Stimulated activated CD4-positive, alpha-beta T cell treated with anti-CD3 and anti-CD28 coated beads, TNF-alpha, amount 100 ng/mL, for 1 hour (primary cell): ENCODE measurements at places on chromosomes 11 and 22.
A peak's percentile ranks its signal among the peaks of the same experiment; 100 is the strongest.

DNA sequence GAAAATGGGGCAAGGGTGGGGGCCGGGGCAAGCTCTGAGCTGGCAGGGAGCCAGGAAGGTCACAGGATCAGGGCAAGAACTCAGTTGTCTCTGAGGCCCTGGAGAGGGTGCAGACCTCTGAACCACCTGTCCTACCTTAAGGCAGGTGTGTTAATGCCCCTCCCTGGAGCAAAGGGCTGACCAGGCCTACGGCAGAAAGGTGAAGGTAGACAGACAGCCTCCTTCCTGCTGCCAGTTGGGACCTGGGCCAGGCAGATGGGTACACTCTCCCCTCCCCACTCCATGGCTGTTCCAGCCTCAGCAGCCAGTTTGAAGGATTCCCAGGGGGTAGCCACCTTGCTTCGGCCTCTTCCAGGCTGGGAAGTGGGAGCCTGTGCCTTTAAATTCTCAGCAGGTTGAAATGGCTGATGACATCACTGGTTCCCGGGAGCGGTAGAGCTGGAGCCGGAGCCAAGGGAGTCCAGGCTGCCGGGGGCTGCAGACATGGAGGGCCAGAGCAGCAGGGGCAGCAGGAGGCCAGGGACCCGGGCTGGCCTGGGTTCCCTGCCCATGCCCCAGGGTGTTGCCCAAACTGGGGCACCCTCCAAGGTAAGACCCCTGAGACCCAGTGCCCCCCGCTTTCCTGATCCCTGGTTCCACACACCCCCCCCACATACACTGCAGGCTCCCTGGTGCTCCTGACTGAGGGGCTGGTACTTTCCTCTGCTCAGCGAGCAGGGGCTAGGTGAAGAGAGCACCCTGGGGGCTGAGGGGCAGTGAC is at the start of gene INPP5J:
TSS of gene INPP5J (plus strand) at position 435 of the 760 bp plus-strand sequence. CDS start at position 484, 49 bp downstream.
- no peak for DNase-seq

GRCh38 chr22:40009951-40010671 is 15.4 kb downstream of the FAM83F start:
- peak; percentile 5 for DNase-seq

GRCh38 chr11:115721296-115721995 is 217.2 kb upstream of the CADM1 start:
- no peak for DNase-seq

DNA sequence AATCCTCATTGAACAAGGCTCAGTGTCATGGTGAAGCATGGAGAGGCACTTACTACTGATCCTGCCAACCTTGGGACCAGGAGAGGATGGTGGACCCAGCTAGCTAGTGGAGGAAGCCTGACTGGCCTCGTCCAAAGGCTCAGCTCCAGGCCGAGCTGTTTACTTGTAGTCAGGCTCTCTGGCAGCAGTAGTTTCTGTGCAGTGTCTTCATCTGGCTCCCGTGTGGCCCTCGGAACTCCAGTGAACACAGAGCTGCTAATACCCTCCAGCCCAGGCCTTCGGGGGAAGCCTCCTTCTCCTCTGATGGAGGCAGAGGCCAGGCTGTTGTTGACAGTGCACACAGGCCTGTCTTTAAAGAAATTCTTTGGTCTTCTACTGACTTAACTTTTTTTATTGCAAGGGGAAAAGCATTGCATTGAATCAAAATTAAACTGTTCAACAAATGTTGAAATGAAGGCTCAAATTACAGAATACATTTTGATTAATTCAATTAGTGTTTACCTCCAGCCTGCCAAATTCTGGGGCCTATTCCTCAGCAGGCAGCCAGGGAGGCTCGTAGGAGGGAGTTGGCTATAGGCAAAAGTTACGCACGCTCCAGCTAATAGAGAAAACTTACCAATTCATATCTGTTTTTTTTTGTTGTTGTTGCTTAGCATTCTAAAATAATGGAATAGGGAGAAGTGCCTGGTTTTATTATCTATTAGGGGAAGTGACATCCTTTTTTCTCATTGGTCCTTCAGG is 18.8 kb downstream of the PPFIBP2 start:
- DNase-seq = no peak

DNA sequence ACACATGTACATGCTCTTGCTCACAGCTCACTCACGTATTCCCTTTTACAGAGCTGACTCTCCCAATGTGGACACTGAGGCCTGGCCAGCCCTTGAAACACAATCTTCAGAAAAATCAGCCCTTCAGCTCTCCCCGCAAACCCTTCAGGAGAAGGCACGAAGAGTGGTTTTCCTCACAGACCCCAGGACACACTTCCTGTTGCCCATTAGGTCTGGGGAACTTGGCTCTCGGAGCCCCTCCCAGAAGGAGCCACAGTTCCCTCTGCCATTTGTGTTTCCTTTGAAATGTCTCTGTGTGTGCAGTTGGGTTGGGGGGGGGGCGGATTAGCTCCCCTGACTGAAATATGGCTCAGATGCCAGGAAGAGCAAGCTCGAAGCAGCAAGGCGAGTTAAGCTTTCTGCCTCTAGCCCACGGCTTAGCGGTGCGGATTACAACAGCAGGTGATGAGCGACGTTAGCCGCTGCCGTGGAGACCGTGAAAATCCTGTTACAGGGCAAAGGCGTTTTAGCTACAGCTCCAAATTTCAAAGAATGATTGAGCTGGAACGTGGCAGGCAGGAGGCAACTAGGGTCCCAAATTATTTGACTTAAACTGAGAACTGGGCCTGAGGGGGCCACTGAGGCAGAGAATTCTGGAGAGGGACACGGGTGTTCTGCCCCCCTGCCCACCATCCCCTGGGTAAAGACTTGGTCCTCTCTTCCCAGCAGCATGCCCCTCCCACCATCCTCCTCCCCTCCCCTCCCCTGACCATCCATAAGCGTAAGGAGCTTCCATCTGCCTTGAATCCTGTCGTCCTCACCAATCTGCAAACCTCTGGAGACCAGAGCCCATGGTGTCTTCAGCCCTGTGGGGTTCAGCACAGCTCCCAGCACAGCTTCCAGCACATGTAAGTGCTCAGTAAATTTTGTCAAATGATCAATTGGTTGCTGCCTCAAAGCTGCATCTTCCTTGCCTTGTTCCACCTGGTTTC is 598.6 kb downstream of the BUD13 start:
- no peak for DNase-seq
